ENCODE measurements at places on chromosomes 3 and 15. TPM values are rescaled to one million over a fixed set of nuclear protein-coding genes. Genes with fewer than 3 reads are reported as not detected.

Gene LTK
- total RNA-seq, result 0.17 TPM

Gene PLSCR2
- 0.32 TPM for total RNA-seq

Gene DLL4
- total RNA-seq, result 0.16 TPM

Gene CCDC54
- not detected for total RNA-seq

Gene TMEM45A
- total RNA-seq, result 13.7 TPM

Gene SI
- total RNA-seq, result not detected

Gene TEX55
- not detected for total RNA-seq

Gene SATB1
- 15.2 TPM for total RNA-seq

Gene FETUB
- total RNA-seq, result not detected

Gene CALML4
- total RNA-seq, result 2.7 TPM

Gene SAMMSON
- not detected for total RNA-seq

Gene PLIN1
- total RNA-seq, result not detected

Gene GP5
- total RNA-seq, result under 0.01 TPM
